Activated naive CD4-positive, alpha-beta T cell treated with anti-CD3 and anti-CD28 coated beads, Interleukin-2, amount 10 ng/mL, durations not matched to agents 7 days and 5 days (primary cell): ENCODE measurements at places on chromosomes 1 and 21.

DNA sequence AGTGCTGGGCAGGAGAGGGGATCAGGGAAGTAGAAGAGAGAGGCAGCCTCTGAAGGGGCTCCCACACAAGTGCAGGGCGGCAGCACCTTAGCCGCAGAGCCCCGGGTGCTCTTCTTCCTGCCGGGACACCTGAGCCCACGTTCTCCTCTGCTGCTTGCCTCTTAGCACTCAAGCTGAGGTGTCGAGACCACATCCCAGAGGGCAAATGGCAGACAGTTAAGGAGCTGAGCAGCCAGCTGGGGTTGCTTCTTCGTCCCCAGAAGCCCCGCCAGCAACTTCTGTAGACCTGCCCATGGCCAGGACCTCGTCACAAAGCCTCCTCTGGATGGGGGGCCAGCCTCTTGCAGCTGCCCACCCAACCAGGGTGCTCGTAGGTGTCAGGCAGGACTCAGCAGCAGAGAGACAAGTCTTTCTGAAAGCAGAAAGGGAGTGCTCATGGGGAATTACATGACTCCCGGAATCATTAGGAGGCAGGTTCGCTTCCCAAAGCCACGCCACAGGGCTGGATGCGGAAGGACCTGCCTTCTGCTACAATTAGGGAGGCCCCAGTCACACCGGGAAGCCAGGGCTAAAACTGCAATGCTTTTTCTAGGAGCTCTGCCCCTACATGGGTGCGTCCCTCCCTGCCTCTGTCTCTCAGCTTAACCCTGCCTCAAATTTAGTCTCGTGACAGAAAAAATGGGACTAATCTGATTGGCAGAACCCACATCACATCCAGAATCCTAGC lies 141.4 kb upstream of the RAB4A start:
- peak; percentile 58 for DNase-seq

DNA sequence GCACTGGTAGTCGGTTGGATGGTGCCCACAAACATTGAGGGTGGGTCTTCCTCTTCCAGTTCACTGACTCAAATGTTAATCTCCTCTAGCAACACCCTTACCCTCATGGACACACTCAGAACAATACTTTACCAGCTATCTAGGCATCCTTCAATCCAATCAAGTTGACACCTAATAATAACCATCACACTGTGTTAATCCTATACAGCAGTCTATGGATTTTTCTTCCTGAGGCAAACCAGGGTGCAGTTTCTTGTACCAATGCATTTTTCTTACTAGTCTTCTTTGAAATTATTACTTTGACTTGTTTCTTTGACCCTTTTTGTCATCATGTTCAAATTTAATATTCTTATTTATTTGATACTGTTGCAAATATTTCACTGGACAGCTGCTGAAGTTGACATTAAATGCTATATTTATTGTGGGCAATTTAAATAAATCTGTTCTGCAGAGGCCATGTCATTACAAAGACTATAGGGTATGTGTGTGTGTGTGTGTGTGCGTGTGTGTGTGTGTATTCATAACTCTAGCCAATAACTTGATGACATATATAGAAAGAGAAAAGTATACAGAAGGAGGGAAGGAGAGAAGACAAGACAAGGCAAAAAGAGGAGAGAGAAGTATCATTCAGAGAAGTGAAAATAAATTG lies 884.8 kb upstream of the NEGR1 start:
- no peak for DNase-seq

- DNase-seq: no peak
Observed at GRCh38 chr1:149906570-149907075, 7.3 kb downstream of the BOLA1 start.

DNA sequence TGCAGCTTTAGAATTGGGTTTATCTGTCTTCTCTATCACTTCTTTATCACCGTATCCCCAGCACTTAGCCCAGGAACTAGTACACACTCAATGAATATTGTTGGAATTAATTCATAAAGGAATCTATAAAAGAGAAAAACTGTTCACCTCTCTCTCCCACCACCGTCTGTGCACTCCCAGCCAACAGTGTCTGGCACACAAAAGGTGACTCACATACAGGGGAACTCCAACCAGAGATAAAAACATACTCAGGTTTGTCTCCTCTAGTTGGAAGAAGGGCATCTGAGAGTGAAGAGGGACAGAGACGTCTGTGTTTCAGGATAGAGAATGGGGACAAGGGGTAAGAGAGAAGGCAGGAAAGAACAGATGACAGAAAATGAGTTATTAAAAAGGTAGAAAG lies 10.0 kb downstream of the ITLN1 start:
- DNase-seq: no peak

GRCh38 chr1:206698011-206698410 lies 13.3 kb downstream of the MAPKAPK2 start:
- DNase-seq: no peak

DNA sequence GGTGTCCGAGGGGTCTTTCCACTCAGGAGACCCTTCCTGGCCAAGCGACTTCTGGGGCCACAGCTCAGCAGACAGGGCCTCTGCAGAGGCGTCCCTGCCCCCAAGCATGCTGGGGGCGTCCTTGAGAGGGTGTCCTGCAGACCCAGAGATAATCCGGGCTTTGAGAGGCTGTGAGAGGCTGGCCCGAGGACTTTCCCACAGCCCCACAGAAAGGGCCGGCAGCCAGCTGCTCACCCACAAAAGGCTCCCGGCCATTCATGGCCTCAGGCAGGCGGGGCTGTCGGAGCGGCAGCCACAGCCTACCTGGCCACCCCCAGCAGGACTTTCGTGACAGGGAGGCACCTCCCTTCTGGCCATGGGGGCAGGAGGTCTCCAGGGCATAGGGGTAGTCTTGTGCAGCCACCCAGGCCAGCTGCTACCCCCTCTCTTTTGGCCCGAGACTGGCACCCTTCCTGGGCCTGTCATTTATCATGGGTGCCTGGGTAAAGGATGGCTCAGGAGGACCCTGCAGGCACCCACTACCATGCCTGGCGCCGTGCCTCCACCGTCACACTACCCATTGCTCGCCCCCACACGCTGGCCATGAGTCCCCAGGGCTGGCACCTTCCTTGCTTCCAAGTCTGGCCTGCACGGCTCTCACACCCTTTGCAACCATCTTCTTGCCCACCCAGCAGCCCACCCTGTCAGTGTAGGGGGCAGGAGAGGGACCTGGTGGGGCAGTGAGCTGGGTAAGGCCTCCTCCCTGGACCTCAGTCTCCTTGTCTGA lies 11.1 kb upstream of the TNFRSF14 start:
- DNase-seq: no peak

GRCh38 chr1:27005166-27005530 lies 7.5 kb downstream of the TENT5B start:
- no peak for DNase-seq

DNA sequence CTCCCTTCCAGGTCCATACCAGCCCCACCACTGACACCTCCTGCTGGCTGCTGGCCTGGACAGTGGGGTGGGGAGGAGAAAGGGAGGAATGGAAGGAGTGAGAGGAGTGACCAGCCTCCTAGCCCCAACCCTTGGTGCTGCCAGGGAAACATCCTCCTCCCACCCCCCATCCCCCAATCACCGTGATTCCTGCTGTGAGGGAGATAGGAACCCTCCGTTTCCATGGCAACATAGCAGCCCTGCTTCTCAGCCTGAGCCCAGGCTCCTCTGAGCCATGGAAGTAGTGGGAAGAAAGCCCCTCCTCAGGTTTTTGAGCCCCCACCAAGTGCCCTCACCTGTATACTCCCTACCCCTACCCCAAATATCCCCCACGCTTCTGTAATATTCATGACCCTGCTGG lies 44.4 kb upstream of the SCMH1 start:
- no peak for DNase-seq

- DNase-seq: no peak
Observed at GRCh38 chr1:112239683-112240330, 156.2 kb upstream of the CTTNBP2NL start.

- no peak for DNase-seq
Observed at GRCh38 chr1:199979071-199979470, 48.4 kb upstream of the NR5A2 start.

GRCh38 chr1:10432910-10433700 lies 2.9 kb downstream of the CENPS start:
- no peak for DNase-seq

DNA sequence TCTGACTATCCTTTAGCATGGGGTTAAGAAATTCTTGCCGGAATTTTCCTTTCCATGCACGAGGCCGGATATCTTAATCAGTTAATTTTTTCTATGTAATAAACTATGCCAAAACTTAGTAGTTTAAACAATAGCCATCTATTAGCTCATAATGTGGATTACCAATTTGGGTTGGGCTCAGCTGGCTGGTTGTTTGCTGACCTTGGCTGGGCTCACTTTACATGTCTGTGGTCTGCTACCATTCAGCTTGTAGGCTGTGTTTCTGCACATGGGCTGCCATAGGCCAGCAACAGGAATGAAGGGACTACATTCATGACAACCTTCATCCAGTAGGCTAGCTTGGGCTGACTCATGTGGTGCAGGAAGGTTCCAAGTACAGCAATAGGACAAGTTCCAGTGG lies 56.0 kb upstream of the NTPCR start:
- no peak for DNase-seq

DNA sequence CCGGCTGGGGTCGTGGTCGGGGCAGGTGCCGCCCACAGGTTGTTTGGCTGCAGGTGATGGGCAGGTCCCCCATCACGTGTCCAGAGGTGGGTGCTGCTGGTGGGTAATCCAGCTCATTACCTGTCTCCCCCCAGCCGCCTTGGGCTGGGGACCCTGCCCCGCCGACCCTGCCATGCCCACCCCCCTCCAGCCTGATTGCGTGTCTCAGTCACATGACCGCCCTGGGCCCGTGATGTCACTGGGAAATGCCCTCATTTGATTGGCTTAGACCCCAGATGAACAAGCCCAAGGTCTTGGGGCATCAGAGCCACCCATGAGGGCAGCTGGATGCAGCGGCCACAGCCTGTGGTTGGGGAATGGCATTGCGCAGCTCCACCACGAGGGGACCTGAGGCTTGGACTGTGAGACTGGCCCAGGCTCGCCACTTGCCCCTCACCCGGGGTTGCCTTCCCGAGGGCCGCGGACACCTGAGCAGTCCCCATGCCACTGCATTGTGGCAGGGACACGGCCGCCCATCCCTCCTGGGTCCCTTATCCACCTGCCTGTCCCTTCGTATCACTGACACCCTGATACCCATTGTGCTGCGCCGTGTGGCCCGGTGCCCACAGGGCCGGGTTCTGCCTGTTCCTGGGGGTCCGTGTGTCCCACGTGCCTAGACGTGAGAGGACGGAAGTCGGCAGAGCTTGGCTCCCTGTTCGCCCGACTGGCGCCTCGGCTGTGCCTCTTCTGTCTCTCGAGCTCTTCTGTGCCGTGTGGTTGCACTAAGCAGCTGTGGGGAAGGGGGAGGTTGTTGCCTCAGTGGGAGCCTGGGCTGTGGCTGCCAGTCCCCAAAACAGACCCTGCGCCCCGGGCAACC lies 68.0 kb downstream of the FAAP20 start:
- peak; percentile 48 for DNase-seq

- no peak for DNase-seq
Observed at GRCh38 chr1:162951553-162952315, 90.8 kb upstream of the CCDC190 start.

DNA sequence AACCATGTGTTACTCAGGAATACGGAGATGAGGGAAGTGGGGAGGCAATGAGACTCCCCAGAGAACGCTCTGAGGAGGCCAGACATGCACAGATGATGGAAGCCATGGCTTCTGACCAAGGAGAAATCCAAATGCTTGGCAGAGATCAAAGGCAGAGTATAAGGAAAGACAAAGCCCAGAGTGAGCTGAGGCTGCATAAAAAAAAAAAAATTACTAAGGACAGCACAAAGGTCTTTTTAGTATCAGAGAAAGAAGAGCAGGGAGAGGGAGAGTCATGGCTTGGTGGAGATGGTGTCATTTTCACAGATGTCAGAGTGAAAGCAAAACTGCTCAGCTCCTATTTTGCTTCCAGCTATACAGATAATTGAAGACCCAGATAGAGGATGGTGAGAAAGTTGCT lies 8.1 kb upstream of the NCF2 start:
- no peak for DNase-seq

GRCh38 chr1:183982172-183982963 lies 55.2 kb downstream of the COLGALT2 start:
- DNase-seq: no peak

GRCh38 chr1:154407198-154408091 lies 2.3 kb downstream of the IL6R start:
- peak; percentile 32 for DNase-seq

GRCh38 chr1:218845589-218845988 lies 328.1 kb upstream of the LYPLAL1 start:
- no peak for DNase-seq

DNA sequence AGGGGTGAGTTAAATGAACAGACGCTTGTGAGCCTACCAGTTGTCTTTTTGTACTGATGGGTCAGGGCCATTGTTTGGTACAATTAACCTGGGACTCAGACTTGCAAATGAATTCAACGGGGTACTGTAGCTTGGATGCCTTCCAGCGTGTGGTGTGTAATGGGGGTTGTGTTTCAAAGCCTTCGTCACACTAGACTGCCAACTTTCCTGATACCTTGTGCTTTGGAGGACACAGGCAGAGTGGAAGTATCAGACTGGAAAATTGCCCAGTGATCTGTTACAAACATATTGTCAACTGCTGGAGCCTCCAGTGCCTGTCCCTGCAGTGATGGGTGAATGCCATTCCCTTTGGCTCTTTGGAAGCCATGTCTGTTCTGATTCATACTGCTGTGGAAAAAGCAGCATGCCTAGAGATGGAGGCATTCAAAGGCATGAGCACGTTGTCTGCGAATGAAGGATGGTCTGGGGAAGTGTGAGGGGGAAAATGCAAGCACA lies 384.5 kb downstream of the LMX1A start:
- no peak for DNase-seq

DNA sequence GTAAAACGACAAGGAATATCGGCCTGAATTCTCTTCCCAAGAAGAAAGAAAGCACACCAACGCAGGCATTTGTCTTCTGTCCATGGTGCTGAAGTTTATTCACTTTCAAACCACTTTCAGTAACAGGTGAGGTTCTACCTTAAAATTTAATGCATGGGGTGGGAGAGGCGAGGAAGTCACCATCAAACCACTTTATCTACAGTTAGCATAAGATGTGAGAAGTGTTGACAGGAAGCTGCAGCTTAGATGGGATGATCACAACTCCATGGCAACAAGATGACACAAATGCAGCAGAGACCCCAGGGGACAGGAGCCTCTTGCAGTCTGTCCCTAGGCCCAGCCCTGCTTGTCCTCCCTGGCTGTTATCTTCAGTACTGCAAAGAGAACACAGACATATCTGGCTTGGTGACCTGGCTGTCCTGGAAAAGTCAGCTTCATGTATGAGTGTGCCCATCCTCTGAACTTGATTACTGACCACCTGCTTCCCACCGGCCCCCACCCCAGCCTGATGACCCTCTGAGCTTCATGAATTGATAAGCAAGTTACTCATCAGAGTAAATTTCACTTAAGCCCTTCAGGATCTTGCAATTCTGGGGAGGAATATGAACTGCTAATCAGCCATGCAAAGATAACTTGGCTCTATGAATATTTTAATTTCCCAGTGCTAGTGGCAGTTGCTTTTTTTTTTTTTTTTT lies 1.8 kb downstream of the NPPA start:
- DNase-seq: no peak

DNA sequence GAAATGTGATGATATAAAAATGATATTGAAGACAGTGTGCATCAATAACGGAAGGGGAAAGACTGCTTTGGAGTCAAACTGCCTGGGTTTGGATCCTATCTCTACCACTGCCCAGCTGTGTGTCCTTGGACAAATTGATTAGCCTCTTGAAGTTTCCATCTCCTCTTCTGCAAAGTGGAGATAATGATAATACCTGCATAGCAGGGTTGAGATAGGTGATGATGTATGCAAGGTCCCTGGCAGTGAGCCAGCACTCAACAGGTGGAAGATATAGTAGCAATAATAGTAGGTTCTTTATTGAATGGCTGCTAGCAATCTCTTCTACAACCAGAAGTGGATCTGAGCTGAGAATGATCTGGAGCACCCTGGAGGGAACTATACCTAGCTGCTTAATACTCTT lies 166.7 kb downstream of the MIS18A start:
- DNase-seq: no peak
